ENCODE measurements at places on chromosomes 5 and 9.

DNA sequence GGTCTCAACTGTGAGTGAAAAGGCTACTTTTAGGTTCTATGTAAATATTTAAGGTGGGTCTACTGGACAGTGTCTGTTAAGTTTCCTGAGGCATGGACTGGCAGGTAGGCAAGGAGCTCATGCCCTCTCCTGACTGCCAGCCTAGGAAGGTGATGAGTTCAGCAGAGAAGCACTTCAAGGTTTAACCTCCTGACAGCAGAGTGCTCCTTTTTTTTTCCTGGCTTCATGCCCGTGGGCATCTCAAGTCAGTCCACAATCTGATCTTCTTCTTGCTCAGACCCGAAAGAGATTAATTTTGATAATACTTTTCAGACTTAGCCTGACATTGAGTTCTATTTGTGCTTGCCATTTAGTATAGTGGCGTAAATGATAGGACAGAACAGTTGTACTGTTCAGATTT is 241.9 kb upstream of the NREP start:
- no peak for DNase-seq

DNA sequence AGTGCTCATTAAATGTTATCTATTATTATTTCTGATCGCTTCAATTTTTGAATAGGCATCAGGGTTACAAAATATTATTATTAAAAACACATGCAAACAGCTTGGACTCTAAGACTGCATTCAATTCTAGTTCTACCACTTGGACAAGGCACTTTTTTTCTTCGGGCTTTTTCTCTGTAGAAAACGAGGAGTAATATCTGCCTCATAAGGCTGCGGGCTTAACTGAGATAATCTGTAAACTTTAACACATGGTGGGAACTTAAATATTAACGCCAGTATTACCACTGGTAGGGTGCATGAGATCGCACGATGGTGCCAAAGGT is 511 bp upstream of the SPDL1 start:
- DNase-seq: no peak

DNA sequence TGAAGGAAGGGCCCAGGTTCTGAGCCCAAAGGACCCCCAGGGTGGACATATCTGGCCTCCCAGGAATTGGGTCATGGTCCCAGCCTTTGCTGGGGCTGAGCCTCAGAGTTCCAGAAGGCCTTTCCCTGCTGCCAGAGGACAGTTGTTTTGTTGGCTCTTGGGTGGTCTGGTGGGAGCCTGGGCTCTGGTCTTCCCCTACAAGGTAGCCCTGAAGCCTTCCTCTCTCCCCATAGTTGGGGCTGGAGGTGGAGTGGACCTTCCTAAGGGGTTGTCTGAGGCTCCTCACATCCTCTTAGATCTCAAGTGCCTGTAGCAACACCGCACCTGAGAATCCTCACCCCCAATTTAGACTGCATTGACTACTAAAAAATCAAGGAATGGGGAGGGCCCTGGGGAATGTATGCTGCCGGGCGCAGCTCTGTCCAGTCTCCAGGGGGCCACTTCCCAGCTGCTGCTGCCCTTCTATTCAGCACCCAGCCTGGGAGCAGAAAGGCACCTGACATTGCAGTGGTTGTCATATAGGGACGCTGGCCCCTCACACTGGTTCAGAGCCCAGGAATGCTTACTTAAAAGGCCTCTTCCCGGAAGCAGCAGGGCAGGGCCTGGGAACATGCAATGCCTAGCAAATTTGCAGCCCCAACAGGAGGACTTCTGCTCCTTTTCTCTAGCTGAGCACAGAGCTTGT is 66.4 kb downstream of the IL31RA start:
- DNase-seq: no peak

DNA sequence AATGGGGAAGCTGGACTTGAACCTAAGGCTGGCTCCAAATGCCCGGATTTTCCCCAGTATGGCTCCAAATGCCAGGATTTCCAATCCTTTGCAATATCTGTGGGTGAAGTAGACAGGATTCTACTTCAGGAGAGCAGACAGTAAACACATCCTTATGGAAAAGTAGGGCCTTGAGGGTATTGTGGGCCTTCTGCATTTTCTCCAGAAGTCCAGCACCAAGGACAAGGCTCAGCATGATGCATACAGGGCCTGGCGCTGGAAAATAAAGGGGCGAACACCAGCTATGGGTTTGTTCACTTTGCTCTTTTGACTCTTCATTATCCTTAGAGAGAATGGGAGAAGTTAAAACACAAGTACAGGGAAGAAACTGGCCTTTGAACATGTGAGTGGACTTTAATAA is 347.5 kb downstream of the SEMA5A start:
- no peak for DNase-seq

DNA sequence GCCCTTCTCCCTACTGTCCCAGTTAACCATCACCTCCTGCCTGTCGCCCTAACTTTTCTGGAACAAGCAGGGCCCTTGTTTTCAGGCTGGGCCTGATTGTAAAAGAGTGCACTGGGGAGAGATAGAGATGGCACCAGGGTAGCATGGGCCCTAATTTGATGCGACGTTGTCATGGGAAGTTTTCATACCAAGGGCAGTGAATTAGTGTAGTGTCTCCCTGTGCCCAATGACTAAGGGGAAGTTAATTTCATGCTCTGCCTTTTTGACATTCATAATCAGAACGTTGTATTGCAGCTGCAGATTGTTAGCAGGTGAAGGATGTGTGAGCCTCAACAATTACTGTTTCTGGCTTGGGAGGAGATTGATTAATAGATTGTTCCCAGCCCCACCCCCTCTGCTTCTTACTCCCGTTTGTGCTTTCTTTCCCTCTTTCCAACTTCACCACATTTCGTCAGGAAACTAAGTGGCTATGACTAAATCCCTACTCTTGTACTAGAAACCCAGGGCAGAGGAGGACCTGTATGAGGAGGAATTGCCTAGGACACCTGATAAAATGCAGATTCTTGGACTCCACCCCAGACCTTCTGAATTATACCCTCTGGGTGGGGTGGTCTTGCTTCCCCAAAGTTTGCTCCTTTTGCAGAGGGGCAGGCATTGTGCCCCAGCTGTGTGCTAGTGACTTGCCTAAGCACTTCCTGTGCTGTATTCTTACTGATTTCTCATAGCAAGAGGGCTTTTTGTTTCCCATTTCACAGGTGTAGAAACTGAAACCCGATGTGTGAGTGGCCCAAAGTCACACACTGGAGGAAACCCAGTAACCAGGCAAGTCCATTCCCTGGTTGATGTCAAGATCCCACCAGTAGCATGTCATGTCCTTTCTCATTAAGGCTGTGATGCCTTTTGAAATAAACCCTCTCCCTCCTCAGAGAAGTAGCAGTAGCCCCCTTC is 56.3 kb downstream of the DAB2IP start:
- no peak for DNase-seq
